ENCODE measurements at places on chromosomes 13 and 19.

- DNase-seq: peak; percentile 52
Observed at GRCh38 chr19:46404055-46404752, 9.2 kb downstream of the CCDC8 start.

- DNase-seq: no peak
Observed at GRCh38 chr19:17761148-17761547, 9.9 kb downstream of the FCHO1 start.

- no peak for DNase-seq
Observed at GRCh38 chr19:34995551-34995950, 4.6 kb upstream of the GRAMD1A start.

DNA sequence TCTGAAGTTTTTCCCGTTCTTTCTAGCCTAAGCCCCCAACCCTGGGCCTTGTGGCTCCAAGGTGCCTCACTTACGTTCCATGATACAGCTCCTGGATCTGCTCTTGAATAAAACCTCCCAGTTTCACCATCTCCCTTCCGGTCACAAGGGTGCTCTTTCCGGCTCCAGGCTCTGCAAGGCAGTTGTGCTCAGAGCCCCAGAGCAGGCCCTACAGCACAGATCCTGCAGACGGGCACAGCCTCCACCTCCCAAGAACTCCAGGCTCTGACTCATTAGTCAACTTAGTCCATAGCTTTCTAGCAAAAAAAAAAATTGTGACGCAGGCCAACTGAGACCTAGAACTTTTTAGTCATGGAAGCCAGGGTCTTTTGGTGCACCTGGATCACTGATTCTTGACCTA is 33.9 kb upstream of the SLC7A10 start:
- no peak for DNase-seq

Data from HuH-7 (cell line).